ENCODE measurements at places on chromosomes 13 and 19.

DNA sequence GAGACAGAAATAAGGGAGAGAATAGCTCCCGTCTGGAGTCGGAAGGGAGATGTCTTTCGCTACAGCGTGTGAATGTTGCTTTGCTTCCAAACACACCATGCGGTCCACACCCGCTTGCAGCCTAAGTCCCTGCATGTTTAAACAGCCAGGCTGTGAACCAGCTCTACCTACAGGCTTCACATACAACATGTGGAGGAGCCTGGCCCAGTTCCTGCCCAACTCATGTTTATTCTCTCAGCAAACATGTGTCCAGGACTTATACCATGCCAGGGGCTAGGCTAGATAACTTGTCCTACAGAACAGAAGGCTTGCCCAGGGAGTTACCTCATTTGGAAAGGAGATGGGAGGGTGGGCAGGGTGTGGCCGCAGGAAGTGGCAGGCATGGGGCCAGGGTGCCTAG is 181.5 kb downstream of the FOXO1 start:
- DNase-seq: no peak

DNA sequence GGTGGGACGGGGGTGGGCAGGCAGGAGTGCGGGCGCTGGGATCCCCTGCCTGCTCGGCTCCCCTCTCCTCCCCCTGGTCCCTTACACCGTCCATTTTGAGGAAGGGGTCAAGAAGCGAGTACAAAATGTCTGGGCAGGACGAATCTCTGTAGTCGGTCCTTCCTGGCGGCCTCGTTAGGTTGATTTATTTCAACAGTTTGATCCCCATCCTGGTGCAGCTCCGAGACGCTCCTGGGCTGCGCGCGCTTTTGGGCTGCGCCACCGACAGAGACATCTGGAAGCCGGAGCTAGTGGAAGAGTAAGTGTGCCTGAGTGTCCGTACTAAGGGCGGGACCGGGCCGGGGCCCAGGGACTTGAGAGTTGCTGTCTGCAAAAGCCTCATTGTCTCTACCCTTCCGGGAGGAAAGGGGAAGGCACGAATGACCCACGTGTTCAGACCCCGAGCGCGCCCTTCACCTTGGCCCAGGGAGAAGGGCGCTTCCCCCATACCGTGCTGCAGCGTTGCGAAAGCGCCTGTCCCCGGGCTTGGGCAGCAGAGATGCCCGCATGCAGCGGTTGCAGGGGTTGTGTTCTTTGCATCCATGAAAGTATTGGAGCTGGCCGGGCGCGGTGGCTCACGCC is 1.8 kb downstream of the ZNF114 start:
- DNase-seq: no peak

DNA sequence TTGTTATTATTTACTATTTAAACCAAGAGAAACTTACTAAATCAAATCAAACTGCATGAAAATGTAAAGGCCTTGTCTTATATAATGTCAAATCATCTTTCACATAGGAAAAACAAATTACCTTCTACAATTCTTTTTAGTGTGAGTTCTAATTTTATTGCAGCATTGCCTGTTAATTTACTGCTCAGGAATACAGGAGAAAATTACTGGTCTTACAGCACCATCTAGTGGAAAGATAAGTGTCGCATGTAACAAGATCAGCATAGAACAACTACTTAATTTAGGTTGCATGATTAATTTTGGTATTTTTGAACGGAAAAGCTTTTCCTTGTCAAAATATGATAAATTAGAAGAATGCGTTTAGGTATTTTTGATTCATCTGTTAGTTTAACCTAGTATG is 502.7 kb downstream of the UQCRFS1 start:
- peak; percentile 52 for DNase-seq

DNA sequence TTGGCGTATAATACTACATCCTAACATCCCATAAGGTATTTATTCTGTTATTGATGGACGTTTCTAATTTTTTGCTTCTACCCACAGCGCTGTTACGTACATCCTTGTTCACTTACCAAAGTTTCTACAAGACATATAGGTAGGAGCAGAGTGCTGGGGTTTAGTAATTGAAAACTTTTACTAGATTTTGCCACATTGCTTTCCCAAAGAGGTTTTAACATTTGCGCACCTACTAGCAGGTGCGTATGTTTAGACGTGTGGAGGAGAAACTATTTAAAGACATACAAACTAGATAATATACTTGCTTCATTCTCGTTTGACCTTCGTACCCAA is 559 bp upstream of the RPL21 start:
- DNase-seq: no peak

DNA sequence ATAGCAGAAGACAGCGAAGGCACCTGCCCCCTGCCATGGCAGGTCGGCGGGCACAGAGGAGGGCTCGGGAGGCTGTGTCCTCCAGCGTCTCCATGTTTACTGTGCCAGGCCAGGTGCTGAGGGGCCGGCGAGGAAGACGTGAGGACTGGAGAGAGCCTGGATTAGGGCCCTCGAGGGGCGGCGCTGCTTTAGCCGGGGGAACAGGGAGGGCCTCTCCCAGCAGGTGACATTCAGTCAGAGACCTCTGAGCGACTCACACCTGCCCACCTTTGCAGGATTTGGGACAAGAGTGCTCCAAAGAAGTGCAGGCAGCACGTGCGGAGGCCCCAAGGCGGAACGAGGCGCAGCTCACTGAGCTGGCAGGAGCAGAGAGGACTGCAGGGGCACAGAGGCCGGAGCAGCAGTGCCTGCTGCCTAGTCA is 17.6 kb downstream of the KDM4B start:
- no peak for DNase-seq

DNA sequence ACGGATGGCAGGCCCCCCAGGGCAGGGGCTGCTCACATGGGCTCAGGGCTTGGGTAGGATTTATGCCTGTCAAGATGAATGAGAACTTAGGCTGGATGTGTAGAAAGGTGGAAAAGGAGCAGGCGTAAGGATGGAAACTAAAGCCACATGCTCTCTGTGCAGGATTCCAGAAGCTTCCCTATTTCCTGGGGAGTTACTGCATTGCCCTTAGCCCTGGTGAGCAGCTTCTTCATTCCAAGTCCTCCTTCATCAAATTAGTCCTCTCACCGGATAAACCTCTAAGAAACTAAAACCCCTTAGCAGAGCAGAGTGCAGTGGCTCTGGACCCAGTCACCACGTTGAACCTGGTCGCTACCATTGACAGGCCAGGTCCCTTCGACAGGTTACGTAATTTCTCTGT is 7.4 kb downstream of the ATP12A start:
- DNase-seq: no peak

- DNase-seq: no peak
Observed at GRCh38 chr13:59368693-59369092, 795.0 kb downstream of the DIAPH3 start.

- no peak for DNase-seq
Observed at GRCh38 chr19:1396019-1396767, 5.1 kb downstream of the GAMT start.

- DNase-seq: no peak
Observed at GRCh38 chr13:110907951-110908898, 6.6 kb downstream of the ANKRD10 start.

- DNase-seq: no peak
Observed at GRCh38 chr19:927351-927779, 1.5 kb downstream of the ARID3A start.

DNA sequence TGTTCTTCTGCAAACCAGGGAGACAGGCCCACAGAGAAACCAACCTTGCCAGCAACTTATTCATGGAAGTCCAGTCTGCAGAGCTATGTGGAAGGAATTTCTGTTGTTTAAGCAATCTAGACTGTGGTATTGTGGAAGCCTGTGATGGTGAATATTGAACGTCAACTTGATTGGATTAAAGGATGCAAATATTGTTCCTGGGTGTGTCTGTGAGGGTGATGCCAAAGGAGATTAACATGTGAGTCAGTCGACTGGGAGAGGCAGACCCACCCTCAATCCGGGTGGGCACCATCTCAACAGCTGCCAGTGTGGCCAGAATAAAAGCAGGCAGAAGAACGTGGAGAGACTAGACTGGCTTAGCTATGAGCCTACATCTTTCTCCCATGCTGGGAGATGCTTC is 606.0 kb downstream of the EFNB2 start:
- DNase-seq: no peak

DNA sequence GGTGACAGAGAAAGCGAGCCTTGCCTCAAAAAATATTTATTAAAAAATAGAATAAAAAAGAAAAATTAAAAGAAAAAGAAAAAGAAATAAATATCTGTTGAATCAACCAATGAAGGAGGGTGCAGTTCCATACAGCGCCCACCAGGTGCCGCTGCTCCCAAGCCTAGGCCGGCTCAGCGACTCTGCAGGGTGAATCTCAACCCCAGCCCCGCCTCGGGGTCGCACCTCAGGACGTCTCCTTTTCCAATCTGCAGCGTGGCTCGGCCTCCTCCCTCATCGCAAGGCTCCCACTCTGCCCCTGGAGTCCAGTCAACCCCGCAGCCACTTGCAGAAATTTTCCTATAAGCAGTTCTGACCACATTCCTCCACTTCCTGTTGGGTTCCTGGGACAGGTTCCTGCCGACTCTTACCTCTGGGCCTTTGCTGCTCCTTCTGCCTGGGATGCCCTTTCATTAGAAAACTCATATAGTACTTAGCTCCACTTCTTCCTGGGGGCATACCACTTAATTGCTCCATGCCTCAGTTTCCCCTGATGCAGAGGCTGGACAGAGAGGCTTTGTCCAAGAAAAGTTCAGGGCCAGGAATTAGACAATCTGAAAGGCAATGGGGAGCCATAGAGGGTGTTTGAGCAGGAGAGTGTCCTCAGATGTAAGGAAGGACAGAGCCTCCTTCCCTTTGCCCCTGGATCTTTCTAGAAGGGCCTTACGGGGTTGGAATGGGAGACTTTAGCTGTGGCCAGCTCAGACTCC is 24.3 kb downstream of the NFILZ start:
- DNase-seq: no peak

DNA sequence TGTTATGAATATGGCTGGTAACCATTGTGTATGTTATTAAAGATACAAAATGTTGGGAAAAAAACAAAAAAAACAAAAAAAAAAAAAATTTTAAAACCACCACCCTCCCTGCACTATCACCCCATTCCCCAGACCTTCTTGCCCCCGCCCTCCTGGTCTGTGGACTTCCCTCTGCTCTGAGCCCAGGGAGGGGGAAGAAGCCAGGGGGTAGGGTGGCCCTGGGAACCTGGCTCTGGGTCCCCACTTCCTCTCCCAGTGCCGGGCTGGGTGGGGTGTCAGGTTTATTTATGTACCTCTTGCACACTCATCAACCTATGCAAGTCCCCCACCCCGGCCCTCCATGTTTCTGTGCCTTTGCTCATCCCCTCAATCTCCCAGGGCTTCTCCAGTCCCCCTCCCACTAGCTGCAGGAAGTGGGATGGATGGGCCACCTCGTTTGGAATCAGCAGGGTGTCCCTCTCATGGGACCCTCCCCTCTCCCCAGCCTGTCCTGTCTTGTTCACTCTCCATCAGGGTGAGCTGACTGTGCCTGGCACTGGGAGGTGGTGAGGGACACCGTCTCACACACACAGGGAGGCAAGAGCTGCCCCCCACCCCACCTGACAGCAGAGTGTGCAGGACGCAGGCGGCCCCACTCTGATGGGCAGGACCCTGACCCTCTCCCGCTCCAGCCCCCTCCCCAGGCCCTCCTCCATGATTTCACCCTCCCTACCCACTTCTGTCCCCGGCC is 5.9 kb downstream of the PAF1 start:
- DNase-seq: no peak

GRCh38 chr19:47891923-47892666 is 6.0 kb upstream of the SULT2A1 start:
- no peak for DNase-seq

GRCh38 chr13:111537115-111537728 is 216.8 kb downstream of the TEX29 start:
- DNase-seq: no peak

DNA sequence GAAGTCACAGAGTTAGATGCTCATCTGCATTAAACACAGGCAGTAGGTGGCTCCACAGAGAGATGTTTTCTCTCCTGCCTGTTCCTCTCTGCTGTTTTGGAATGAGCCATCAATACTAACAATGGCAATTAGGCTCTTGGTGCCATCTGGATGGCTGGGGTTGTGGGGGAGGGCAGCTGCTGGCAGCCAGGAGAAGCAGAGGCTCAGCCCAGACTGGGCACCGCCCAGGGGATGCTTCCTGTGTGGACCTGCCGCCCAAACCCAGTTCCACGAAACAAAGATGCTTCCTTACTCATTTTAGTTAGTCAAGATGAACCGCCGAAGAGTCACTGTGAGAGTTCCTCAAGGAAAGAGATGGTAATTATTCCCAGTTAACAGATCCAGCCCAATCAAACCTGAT is 50.8 kb upstream of the PCDH8 start:
- DNase-seq: no peak

GRCh38 chr19:15466851-15467733 is 2.7 kb upstream of the RASAL3 start:
- DNase-seq: no peak

- DNase-seq: no peak
Observed at GRCh38 chr13:65907666-65908525, 1322.2 kb downstream of the PCDH9 start.

- DNase-seq: no peak
Observed at GRCh38 chr13:49679246-49679645, 12.0 kb downstream of the EBPL start.

DNA sequence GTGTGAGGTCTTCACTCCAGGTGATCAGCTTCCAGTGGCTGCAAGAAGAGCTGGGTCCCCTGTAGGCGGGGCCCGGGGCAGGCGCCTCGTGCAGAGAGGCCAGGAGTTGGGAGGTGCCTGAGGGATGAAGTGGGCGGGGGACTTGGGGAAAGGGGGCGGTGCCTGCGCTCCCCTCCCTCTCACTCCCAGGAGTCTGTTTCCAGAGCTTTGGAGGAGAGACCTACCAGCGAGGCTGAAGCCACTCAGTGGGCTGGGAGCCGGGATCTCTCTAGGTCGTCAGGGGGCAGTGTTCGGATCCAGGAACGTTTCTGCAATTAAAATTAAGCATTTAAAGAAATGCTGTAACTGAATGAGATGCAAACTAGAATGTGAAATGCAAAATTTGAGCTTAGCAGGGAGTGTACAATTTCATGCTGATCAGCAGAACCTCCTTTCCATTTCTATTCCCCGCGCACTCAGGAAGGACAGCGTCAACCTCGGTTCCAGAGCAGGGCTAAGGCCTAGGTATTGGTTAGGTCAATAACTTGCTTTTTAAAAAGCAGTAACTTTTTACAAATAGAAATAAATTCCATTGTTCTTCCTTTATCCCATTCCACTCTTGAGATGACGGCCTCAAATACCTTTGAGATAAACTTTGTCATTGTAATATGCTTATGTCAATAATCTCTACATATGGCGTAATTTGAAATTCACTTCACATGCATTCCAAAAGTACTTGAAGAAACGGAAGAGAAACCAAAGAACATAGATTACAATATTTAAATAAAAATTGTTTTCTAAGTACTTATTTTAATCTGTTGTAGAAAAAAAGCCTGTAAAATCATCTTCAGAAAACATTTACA is 11.6 kb downstream of the ZNF160 start:
- DNase-seq: no peak

GRCh38 chr19:41939861-41940730 is 11.8 kb upstream of the ERFL start:
- DNase-seq: no peak
